ENCODE measurements at places on chromosomes 2 and 18. TPM values are rescaled to one million over a fixed set of nuclear protein-coding genes. Genes with fewer than 3 reads are reported as not detected.

The IL18RAP gene
- total RNA-seq, result 9.3 TPM

- no peak for DNase-seq
These were observed 72.1 kb upstream of the CAB39 start for GRCh38 chr2:230640540-230641011.

DNA sequence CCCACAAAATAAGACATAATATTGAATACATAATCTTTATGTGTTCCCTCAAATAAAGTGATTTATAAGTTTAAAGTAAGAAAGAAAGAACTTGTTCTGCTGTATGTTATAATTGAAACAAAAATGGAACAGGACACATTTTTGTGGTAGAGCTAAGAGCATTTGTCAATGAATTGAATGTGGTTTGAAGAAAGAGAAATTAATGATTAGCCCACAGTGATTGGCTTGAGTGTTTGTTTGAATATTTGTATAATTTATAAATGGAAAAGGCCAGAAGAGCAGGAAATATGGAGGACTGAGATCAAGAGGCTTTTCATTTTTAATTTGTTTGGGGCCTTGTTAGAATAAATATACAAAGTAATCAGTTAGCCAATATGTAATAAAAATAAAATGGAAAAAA is 395.1 kb upstream of the CDH19 start:
- no peak for DNase-seq

GRCh38 chr2:236061899-236062298 is 106.3 kb downstream of the GBX2 start:
- no peak for DNase-seq

- no peak for DNase-seq
These were observed 100.1 kb upstream of the OSR1 start for GRCh38 chr2:19458427-19459003.

- no peak for DNase-seq
These were observed 1860.1 kb downstream of the SUCLG1 start for GRCh38 chr2:82599021-82599420.

GRCh38 chr18:48795696-48796095 is 155.1 kb downstream of the SMAD7 start:
- DNase-seq, result no peak

DNA sequence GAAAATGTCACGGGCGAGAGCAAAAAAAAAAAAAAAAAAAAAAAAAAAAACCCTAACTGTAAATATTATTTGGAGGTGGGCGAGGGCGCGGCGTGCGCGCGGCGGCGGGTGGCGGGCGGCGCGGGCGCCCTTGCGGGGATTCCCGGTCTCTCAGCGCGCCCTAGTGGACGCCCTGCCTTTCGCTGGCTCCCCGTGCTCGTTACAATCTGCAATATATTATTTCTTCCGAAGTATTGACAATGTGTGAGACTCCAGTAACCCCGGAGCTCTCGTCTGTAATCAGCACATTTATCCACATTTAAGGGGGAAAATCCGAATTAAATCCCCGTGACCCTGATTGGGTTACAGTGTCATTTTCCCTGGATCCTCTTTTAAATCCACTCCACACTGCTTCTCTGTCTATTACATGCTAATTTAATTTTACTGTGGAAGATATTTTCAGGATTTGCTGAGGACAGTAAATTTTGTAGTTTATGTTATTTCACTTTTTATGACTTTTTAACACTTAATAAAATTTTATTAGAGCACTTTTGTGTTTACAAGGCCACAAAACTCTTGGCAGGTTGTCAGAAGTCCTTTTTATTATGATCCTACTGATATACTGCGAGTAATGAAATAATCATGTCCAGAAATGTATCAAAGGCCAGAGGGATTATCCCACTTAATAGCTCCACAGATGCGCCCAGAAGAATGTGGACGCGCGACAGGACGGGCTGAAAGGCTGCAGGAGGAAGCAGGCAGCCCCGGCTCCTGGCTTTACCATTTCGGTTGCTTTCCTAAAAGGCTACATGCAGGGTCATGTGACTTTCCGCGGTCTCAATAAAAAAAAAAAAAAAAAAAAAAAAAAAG is 369.1 kb downstream of the MTX2 start:
- no peak for DNase-seq
